ENCODE measurements at places on chromosomes 7 and 10. TPM values are rescaled to one million over a fixed set of nuclear protein-coding genes. Genes with fewer than 3 reads are reported as not detected.
A peak's percentile ranks its signal among the peaks of the same experiment; 100 is the strongest.

- no peak for DNase-seq
- no peak overlapping the region for H3K4me3 ChIP-seq
- no peaks in the 10 kb centered on the region for H3K27me3 ChIP-seq
These were observed 43.8 kb upstream of the DMBT1 start for GRCh38 chr10:122516734-122517133.

GRCh38 chr10:113397047-113397446 is 155.8 kb upstream of the HABP2 start:
- H3K4me1 ChIP-seq, result no peaks in the 10 kb centered on the region
- H3K4me3 ChIP-seq, result no peak overlapping the region
- no peak for DNase-seq
- H3K36me3 ChIP-seq, result no peaks in the 10 kb centered on the region
- H3K27me3 ChIP-seq, result no peaks in the 10 kb centered on the region

DNA sequence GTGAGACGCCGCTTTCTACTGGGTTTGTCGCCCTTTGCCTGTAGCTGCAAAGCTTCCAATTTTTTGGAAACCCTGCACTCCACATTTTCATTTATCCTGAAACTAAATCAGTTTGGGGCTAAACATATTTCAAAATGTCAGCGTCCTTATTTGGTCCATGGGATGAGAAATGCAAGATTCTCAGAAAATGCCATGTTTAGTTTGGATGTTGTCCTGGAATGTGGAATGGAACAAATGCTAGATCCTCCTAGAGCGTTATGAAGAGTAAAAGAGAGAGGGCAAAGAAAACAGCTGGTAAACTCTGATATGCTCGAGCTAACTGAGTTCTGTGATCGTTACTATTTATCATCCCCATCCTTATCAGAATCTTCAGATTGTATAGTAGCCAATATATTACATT is 236.9 kb downstream of the KLF6 start:
- no peaks in the 10 kb centered on the region for H3K36me3 ChIP-seq
- DNase-seq, result no peak
- H3K4me1 ChIP-seq, result no peaks in the 10 kb centered on the region
- H3K4me3 ChIP-seq, result no peak overlapping the region

DNA sequence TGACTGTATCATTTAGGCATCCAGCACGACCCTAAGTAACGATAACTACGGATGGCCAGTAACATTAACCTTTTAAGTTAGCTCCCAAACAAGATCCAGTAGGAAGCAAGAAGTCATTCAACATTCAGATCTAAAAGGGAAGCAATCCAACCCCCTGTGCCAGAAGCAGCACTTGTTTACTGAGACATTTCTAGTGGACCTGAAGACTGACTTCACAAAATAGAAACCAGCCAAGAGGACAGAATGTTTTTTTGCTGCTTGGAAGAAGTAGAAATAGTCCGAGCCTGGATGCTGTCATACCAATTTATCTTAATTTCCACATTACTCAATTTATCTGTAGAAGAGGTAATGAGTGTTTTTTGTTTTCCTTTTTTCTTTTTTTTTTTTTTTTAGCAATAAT is 88.0 kb upstream of the CTTNBP2 start:
- no peaks in the 10 kb centered on the region for H3K27me3 ChIP-seq
- H3K27ac ChIP-seq, result peak overlapping the region; percentile 69
- DNase-seq, result peak; percentile 74
- no peak overlapping the region for H3K4me3 ChIP-seq
- peaks cover 25% of the 10 kb centered on the region for H3K4me1 ChIP-seq

DNA sequence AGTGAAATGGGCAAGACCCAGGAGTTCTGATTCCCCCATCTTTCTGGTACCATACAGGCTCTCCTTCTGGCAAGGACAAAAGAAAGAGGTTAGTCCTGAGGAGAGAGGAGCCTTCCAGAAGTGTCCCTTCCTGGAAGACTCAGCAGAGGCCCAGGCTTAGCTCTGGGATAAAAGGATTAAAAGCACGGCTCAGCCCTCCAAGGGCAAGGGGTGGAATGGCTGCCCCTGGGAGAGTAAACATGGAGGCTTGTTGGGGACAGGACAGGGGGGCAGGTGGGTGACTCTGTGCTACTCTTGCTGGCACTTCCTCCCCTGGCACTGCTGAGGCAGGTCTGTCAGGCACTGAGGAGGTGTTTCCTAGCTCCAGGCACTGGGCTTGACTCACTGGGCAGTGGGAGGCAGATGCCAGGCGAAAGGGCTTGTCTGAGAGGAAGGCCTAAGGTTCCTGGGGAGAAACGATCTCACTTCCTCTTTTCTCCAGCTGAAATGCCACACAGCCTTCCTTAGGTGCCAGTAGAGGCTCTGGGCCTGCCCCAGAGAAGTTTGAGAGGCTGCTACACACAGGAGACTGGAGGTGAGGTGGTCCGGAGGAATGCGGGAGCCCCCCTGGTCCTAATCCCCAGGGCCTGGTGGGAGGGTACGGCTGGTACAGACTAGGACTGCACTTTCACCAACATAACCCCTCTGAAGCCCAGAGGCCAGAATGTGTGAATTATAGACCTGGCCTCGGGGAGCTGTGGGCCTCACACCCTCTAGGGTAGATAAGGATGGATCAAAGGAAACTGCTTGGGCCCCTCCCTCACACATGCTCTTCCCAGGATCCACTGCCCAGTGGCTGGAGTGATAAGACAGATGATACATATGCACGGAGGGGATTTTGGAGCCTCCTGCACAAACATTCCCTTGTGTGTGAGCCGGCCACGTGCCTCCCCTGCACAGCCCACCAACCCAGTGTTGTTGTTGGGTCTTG is 63.2 kb upstream of the PODXL start:
- H3K27me3 ChIP-seq, result no peaks in the 10 kb centered on the region
- no peak for DNase-seq
- H3K4me3 ChIP-seq, result no peak overlapping the region
- peak overlapping the region; percentile 57 for H3K27ac ChIP-seq
- no peaks in the 10 kb centered on the region for H3K36me3 ChIP-seq

DNA sequence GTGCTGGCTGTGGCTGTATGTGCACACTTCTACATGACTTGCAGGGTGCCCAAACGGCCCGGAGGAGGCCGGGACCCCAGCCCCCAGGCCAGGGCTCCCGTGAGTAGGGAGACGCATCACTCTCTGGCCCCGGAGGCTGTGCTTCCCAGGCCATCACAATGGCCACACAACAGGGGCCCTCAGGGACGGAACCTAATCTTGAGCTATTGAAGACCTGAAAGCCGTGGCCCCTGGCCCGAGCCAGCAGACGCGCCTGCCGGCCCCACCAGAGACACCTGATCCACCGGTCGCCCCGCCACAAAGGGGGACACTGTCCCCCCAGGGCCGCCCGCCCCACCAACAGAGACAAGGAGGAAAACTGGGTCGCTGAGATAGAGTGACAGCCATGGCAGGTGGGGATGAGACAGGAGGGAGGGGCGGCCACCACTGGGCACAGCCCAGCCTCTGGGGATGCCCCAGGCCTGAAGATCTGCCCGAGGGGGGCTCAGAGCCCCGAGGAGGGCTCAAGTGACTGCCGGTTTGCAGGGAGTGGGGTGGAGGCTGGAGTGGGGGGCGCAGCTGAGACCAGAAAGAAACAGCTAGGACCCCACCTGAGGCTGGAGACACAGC is 10.2 kb upstream of the LFNG start:
- no peak overlapping the region for H3K4me3 ChIP-seq
- H3K36me3 ChIP-seq, result no peaks in the 10 kb centered on the region

- no peaks in the 10 kb centered on the region for H3K27me3 ChIP-seq
- no peak for DNase-seq
- H3K4me1 ChIP-seq, result no peaks in the 10 kb centered on the region
- no peak overlapping the region for H3K27ac ChIP-seq
- no peaks in the 10 kb centered on the region for H3K36me3 ChIP-seq
These were observed 151.4 kb upstream of the PRPS1L1 start for GRCh38 chr7:18179093-18179492.

DNA sequence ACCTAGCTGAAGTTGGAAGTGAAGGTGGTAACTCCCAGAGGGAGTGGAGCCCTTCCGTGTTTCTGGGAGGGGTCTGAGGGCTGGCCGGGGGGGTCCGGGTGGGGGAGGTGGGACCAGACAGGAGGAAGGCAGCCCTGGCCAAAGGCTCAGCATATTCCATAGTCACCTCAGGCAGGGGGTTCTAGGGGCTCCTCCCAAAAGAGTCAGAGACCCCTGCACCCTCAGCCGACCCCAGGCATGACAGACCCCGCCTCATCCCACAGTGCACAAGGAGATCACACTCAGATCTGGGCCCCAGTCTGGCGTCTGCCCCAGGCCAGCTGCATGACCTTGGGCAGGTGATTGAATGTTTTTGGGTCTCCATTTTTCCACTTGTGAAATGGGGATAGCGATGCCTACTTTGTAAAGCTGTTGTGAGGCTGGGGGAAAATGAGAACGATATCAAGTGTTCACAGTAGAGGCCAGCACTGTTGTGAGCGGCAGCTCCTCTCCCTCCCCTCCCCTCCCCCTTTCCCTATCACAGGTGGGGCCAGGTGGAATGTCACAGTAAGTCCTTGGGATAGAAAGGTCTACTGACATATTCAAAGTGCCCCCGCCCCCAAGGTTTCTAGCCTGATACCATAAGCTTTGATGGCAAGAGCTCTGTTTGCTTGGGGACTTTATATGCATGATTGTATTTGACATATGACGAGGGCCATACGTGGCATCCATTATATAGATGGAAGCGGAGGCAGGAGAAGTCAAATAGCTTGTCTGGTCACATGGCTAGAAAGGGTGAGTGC is 33.3 kb downstream of the DNAJB12 start:
- no peaks in the 10 kb centered on the region for H3K36me3 ChIP-seq
- no peaks in the 10 kb centered on the region for H3K27me3 ChIP-seq
- H3K27ac ChIP-seq, result peak overlapping the region; percentile 91
- DNase-seq, result no peak

DNA sequence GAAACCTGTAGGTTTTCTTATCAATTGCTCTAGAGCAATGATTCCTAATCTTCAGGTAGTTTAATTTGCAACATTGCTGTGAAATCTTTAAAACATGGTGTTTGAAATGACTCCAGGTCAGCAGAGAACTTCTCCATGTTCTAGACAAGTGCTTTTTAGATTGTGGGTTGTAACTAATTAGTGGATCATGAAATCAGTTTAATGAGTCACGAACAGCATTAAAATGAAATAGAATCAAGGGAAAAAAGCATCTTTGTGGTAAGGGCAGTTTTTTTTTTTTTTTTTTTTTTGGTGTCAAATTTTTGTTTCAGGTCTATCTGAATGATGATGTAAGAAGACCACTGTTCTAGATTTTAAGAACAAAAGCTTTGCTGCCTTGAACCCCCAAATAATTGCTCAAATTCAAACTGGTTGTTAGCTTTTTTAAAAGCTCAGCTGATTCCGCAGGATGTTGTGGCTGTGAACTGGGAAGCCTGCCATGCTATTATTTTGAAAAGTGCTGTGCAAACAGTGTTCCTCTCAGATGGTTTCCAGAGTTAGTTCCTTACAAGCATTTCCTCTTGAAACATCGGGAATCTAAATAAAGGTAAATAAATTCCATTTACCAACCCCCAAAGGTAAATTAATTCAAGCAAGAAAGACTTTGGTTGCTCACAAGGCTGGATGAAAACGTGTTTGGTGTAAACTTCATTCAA is 13.1 kb upstream of the PDK4 start:
- H3K4me1 ChIP-seq, result peaks cover 18% of the 10 kb centered on the region
- no peaks in the 10 kb centered on the region for H3K27me3 ChIP-seq
- peak overlapping the region; percentile 94 for H3K27ac ChIP-seq
- H3K4me3 ChIP-seq, result peak overlapping the region; percentile 33
- peak; percentile 55 for DNase-seq

GRCh38 chr10:75234683-75235374 is 928 bp downstream of the COMTD1 start:
- no peaks in the 10 kb centered on the region for H3K36me3 ChIP-seq
- H3K27me3 ChIP-seq, result no peaks in the 10 kb centered on the region
- DNase-seq, result peak; percentile 39
- peak overlapping the region; percentile 88 for H3K27ac ChIP-seq

DNA sequence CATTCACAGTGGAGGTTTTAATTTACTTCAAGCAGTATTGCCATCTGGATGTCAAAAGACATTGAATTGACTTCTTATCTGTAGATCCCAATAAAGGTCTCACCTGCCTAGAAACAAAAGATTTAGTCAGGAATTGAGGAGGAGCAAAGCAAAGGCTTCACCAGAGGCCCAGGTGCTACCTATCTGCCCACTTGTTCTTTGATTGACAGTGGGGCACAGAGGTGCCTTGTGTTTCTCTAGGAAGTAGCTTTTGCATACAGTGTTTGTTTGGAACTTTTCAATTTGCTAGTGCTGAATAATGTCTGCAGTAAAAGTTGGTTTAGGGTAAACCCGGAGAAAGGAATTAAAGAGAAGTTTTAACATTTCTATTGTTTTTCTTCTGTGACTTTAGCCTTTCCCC is 40.4 kb downstream of the AUTS2 start:
- no peak overlapping the region for H3K27ac ChIP-seq
- no peaks in the 10 kb centered on the region for H3K36me3 ChIP-seq
- H3K4me1 ChIP-seq, result no peaks in the 10 kb centered on the region
- H3K27me3 ChIP-seq, result no peaks in the 10 kb centered on the region

The ENTPD7 gene
- total RNA-seq, result 25.2 TPM

The ZDHHC6 gene
- total RNA-seq, result 89.7 TPM

The SPDYE5 gene
- total RNA-seq, result not detected

The HKDC1 gene
- total RNA-seq, result 4.0 TPM

The NCF1 gene
- total RNA-seq, result 1.1 TPM
